ENCODE measurements at places on chromosomes 3 and 15.

- no peak for DNase-seq
Measured at GRCh38 chr3:167078070-167078622, 302.0 kb downstream of the ZBBX start.

GRCh38 chr15:86663304-86663703 is 583.6 kb downstream of the AGBL1 start:
- no peak for DNase-seq

- no peak for DNase-seq
Measured at GRCh38 chr3:177657243-177657642, 460.0 kb upstream of the TBL1XR1 start.

GRCh38 chr3:143529018-143529478 is 319.2 kb downstream of the SLC9A9 start:
- no peak for DNase-seq

DNA sequence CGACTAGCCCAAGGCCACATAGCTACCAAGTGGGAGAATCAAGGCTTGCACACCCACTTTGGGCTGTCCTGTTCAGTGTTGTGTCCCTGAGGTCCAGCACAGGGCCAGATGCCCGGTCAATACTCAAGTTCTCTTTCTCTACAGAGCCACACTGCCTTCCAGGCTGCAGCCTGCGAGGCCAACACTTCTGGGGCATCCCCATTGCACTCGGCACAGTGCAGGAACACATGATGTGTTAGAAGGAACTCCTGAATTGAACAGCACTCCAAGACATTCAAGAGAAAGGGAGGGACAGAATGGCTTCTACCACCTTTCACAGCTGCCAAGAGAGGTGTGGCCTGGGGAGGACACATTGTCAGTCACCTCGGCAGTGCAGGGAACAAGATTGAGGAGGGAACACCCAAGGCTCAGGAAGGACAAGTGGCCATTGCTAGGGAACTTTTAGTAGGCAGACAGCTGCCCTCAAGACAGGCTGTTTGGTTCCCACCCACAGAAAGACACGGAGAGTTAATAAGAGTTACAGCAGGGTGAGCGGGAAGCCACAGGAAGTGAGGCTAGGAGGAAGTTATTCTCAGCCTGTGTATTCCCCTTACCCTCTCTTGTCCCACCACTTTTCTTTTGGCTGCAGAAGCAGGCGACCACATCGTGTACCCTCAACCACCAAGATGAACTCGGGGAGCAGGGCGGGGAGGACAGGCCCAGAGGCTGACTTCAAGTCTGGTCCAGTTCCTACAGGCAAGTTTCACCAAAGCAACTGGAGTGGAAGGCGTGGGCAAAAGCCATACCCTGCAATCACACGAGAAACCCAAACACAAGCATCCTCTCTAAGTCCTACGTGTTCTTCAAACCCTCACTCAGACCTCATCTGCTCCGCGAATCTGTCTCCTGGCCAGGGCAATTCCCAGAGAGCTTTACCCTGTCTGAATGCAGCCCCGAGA is 69.4 kb downstream of the SRGAP3 start:
- DNase-seq, result no peak

- peak; percentile 40 for DNase-seq
Measured at GRCh38 chr15:31004220-31004733, 12.8 kb upstream of the MTMR10 start.

DNA sequence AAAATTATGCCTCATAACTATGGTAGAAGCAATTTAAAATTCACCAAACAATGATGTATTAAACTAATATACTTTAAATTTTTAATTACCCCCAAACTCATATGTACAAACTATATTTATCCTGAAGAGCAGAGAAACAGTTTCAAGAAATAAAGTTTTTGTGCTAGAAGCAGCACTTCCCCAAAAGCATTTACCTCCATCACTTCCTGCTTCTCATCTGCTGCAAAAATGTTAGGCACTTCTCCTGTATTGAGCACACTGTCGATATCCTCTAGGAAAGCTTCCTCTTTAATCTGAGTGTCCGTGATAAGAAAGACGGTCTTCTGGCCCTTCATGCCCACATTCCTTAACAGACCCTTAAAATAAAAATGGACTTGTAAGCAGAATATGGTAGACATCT is 101.5 kb upstream of the ASB14 start:
- no peak for DNase-seq

DNA sequence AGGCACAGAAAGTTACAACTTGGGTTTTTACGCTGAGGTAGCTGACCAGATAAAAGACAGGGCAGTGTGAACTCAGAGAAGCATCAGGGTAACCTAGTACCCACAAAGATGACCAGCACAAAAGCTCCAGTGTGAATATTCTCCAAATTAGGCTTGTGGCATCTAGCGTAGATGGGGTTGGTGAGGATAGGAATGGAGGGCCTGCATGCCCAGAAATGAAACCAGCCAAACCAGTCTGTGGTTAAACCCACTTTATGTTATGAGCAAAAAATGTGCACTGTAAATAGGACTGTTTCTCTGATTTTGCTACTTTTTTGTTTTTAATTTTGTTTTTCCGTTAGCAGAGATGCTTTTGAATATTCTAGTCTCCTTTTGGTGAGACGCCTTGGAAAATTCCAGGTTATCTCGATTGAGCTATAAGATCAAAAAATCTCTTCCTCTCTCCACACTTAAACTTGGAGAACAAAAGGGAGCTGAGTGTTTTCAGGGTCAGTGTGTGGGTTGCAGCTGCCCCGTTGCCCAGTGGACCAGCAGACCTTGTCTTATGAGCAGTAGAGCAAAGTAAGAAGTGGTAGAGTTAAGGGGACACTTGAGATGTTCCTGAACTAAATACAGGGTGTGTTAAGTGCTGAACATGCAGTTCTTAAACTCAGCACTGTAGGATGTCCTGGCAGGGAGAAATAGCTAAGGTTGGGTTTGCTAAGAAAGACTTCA is 132.9 kb downstream of the C3orf38 start:
- no peak for DNase-seq

GRCh38 chr3:141373232-141373631 is 4.9 kb downstream of the ZBTB38 start:
- DNase-seq, result no peak

GRCh38 chr3:194166682-194167479 is 30.9 kb downstream of the HES1 start:
- no peak for DNase-seq

DNA sequence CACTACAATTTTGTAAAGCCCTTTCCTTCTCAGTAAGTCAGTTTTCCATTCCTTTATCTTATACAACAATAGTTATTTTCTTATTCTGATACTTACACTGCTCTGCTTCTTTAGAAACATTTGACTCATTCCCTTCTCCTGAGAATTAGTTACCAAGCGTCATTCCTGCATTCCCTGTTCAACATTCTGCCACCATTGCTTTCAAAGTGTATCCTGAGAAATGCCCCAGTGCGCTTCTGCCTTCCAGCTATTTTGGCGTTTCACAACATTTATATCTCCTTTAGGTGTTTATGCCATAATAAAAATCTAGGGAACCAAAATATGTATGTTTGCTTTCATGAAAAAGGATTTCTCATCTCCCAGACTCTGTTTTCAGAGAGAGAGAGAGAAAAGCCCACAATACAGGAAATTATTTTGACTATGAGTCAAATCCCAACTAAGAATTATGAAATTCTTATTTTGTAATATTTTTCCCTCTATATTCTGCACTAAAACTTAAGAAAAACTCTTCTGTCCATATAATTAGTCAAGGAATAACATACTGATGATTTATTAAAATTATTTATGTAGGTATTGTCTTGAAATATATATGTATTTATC is 118.2 kb upstream of the RAP2B start:
- DNase-seq, result no peak

Data from GM18507 (cell line).